Activated B cell treated with CpG ODN at 0.5 μM for 24 hours (primary cell): ENCODE measurements at places on chromosomes 1 and 21.

- DNase-seq: no peak
Measured at GRCh38 chr1:32363713-32364112, 1.4 kb downstream of the TSSK3 start.

DNA sequence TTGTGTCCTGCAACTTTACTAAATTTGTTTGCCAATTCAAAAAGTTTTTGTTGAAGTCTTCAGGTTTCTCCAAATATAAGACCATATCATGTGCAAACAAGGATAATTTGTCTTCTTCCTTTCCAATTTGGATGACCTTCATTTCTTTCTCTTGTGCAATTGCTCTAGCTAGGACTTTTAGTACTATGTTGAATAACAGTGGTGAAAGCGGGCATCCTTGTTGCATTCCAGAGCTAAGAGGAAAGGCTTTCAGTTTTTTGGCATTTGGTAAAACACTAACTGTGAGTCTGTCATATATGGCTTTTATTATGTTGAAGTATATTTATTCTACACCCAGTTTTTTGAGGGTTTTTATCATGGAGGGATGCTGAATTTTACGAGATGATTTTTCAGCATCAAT lies 630.0 kb upstream of the ADGRL2 start:
- no peak for DNase-seq

- no peak for DNase-seq
Measured at GRCh38 chr1:117286145-117286544, 75.4 kb upstream of the VTCN1 start.

- no peak for DNase-seq
Measured at GRCh38 chr21:25572861-25573310, 34.4 kb downstream of the MRPL39 start.

DNA sequence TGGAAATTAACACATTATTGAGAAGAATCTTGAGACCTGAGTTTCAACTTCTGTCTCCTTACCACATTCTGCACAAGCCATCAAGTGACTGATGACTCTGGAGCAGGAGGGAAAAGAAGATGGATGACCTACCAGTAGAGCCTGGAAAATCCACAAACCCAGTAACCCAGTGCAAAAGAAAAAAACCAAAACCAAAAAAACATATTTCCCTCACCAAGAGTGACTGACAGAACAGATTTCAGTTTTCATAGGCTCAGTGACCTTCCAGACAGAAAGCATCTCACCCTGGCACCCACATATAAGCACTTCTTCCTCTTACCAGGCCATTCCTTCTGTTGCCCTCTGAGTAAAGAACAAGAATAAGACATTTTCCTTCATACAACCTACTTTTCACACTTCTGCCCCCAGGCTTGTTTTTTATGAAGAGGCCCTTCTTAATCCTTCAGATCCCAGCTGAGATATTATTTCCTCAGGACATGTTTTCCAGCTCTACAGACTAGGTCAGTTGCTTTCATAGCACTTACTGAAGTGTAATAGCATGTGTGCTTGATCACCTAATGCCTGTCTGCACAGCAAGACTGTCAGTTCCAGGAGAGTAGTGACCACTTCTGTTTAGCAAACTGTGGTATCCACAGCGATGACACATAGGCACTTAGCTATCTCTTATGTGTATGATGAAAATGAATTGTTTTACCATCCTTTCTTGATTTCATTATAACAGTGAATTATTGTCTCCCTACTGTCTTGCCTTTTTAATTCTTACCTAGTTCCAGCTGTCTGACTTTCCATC lies 4.0 kb downstream of the TSACC start:
- no peak for DNase-seq

- no peak for DNase-seq
Measured at GRCh38 chr1:174818014-174818616, 181.6 kb upstream of the CACYBP start.

DNA sequence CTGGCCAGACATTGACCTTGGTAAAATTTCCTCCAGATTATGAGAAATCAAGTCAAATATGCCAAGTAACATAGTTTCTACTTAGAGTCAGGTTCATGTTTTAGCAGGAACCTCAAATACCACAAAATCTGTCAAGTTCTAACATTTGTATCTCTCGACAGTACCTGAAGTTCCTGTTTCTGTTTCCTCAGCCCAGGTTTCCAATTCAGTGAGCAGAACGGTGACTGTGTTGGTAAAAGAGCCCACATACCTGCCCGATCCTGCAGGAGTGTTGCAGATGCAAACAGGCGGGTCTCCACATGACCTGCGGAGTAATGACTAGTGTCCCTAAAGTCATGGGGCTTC lies 57.9 kb upstream of the LGALS8 start:
- no peak for DNase-seq

- no peak for DNase-seq
Measured at GRCh38 chr1:3064901-3065300, 4.1 kb upstream of the PRDM16 start.

GRCh38 chr1:150596095-150596892 lies 16.9 kb upstream of the MCL1 start:
- DNase-seq: no peak

DNA sequence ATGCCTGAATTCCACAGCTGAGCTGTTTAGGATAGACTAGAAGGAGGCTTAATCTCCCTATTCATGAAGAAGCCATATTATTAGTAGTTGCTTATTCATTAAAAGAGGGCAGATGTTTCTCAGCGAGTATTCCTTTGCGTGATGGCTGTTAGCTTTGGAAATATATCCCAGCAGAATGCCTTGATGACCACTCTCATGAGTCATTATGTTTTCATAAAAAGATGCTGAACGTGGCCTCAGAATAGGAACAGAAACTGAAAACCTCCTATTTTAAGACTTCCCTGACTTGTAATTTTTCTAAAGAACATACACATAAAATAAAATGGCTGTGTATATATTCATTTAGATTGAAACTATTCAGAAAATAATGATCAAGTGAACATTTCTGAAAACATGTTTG lies 9.6 kb upstream of the PLA2G4A start:
- DNase-seq: no peak

DNA sequence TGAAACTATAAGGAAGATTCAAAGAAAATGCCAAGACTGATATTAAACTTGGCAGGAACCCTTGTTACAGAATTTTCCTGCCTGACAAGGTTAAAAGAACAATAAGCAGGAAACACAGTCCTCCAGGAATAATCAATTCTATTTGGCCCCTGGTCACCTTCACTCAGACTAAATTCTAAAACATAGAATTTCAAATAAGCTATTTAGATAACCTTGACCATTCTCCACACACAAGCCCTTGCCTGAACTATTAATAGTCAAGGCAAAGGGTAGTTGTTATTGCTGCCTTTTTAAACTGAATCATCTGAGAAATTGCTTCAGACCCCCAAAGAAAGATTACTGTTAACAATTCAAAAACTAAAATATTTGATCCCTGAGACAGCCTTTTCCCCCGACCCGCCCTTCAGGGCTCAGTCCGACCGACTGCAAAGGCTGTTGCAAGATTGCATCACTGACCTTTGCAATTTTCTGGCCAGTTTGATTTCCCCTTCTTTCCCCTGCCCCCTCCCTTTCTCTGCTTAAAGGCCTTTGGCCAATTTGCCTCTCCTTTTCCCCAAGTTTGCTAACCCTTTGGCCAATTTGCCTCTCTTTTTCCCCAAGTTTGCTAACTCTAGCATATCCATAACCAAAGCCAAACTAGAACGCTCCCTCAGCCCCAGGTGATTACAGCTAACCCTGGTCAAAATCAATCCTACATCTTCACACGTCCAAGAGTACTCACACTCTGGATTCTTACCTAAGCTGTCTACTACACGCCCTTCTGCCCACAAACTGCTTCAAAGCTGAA lies 1.4 kb upstream of the G0S2 start:
- no peak for DNase-seq

- no peak for DNase-seq
Measured at GRCh38 chr1:15083578-15083977, 70.0 kb upstream of the TMEM51 start.

GRCh38 chr1:245956225-245956624 lies 550.9 kb downstream of the SMYD3 start:
- DNase-seq: no peak

DNA sequence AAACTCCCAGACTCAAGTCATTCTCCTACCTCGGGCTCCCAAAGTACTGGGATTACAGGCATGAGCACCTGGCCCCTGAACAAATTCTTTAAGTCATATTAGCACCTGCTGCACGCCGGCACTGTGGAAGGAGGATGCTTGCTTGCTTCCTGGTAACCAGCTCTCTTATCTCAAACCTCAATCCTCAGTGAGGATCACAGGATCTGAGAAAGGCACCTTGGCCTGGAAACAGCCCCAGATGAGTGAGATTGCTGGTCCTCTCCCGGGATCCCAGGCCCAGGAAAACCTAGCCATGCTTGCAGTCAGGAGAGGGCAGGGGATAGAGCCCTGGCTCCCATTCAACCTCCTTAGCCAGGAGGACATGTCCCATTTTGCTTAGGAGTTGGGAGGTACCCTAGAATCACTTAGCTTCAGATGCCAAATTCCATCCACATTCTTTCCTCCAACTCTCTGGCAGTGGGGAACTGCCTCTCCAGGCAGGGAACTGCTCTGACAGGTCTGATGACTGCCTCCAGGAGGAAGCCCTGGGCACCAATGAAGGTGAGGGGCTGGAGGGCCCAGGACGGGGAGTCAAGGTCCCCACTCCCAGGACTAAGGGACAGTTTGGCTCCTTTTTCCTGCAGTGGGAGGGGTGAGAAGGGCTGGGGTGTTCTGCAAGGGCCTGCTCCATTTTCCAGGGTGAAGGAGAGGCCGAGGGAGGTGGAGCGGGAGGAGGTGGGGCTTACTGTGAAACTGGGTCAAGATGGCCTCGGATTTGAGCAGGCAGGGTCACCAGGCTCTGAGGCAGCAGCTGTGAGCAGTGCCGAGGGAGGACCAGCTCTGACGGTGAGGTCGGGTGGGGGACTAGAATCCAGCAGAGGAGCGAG lies 9.5 kb downstream of the GPR37L1 start:
- no peak for DNase-seq

GRCh38 chr1:220970311-220970710 lies 91.1 kb downstream of the HLX start:
- DNase-seq: no peak

DNA sequence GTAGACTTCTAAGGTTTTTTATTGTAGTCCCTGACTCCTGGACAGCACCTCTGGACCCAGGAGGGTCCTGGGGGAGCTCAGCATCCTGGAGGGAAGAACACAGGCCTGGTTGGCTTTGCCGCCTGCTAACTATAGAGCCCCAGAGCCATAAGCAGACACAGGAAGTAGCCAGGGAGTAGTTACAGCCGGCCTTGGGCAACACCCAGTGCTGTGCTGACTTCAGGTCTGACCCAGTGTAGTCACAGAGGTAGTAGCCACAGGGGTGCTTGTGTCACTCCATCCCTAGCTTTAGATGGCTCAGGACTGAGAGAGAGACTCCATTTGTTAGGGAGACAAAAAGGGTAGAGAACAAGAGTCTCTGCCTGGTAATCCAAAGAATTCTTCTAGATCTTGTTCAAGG lies 21.9 kb downstream of the MCOLN2 start:
- no peak for DNase-seq

GRCh38 chr1:212529211-212529741 lies 79.3 kb upstream of the ATF3 start:
- no peak for DNase-seq

GRCh38 chr1:36411674-36412648 lies 14.3 kb upstream of the LSM10 start:
- DNase-seq: no peak

DNA sequence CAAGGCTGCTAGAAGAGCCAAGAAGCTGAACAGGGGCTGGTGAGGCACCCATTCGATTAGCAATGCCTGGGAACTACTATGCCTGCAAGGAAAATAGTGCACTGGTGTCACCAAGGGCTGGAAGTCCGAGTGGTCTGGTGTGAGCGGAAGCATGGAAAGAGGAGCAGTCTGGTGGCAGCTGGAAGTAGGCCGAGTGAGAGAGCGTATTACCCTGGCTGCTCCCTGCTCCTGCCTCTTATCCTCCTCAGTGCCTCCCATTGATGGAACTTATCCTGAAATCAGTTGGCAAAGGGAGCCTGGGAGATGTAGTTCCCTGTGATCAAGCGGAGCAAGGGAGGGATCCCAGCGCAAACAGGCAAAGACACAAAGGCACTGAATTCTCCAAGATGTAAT lies 9.6 kb downstream of the SMAP2 start:
- no peak for DNase-seq

DNA sequence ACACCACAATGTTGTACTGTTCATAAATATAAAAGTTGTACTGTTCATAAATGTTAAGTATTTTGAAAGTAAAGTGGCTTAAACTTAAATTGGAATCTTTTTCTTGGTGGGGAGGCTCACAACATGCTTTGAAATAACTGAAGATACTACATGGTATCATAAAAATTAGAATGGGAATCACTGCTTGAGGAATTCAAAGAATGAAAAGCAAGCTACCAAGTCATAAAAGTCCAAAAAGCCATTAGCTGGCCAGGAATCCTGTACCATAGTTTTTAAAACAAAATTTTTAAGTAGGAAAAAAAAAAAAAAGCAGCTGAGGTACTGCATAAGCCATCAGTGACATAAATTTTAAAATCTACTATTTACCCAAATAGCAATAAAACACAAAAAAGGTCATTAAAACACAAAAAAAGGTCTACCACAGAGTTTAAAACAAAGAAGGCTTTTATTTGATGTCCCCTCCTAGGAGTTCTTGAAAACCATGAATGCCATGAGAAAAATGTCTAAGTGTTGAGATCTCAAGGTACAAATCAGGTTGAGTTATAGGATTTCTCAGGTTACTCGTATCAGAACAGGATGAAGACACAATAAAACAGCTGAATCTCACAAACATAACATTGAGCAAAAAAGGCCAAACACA lies 8.6 kb downstream of the ZZZ3 start:
- DNase-seq: no peak

GRCh38 chr1:8152731-8153702 lies 126.9 kb upstream of the ERRFI1 start:
- DNase-seq: no peak

GRCh38 chr1:189751311-189751710 lies 726.4 kb downstream of the BRINP3 start:
- no peak for DNase-seq

GRCh38 chr1:22371408-22371807 lies 80.2 kb upstream of the ZBTB40 start:
- DNase-seq: no peak

DNA sequence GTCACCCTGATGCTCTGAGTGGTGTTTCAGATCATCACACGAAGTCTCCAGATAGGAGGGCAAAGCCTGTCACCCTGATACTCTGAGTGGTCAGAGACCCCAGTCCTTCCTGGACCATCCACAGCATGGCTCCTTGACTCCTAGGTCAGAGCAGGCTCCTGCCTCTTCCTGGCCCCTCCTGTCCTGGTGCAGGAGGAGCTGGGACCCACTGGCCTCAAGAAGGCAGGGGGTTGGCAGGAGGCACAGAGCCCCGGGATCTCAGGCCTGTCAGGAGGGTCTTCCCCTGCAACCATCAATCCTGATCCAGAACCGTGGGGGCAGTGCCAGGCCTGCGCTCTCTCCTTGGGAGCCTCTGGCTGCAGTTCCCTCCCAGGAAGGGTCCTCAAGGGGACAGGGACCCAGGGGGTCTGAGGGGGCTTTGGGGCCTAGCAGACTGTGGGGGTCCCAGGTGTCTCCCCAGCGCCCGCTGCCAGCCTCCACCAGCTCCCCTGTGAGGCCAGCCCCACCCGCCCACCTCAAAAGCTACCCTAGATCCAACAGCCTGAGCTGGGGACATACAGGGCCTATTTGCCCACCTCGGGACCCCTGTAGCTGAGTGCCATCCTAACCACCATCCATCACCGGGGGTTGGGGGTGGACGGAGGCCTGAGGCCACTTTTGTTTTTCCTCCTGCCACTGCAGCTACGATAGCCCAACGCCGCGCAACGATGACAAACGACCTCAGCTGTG lies 27.5 kb downstream of the COL6A1 start:
- DNase-seq: no peak
